MV-4-11 (cell line): ENCODE measurements at places on chromosomes 7 and 10.
A peak's percentile ranks its signal among the peaks of the same experiment; 100 is the strongest.

GRCh38 chr7:35727571-35727970, 32.6 kb upstream of the HERPUD2 start:
- DNase-seq = peak; percentile 83

GRCh38 chr10:124256151-124256550, 162.6 kb downstream of the OAT start:
- DNase-seq = no peak

GRCh38 chr7:117470777-117471176, 9.0 kb upstream of the CFTR start:
- DNase-seq = no peak

GRCh38 chr7:71630516-71630915, 498.6 kb downstream of the GALNT17 start:
- no peak for DNase-seq

DNA sequence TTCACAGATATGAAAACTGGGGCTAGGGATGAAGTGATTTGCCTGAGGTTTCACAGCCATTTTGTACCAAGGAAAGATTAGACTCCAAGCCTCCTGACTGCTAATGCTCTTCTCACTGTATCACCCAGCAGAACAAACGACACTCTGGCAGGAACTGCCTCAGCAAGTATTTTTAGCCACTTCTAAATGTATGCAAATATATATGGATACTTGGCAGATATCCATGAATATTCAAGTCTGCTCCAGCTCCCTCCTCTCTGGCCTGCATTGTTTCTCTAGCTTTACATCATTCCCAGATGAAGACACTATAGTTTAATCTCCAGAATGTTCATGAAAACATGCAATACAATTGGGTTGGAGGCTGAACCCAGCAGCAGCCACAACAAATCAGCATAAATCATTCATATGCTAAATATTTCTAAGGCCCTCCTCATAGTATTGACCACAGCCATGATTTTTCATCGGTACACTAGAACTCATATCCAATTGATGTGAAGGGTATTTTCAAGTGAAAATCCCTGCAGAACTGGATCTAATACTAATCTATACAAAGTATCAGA, 65.5 kb downstream of the HPSE2 start:
- DNase-seq = no peak

DNA sequence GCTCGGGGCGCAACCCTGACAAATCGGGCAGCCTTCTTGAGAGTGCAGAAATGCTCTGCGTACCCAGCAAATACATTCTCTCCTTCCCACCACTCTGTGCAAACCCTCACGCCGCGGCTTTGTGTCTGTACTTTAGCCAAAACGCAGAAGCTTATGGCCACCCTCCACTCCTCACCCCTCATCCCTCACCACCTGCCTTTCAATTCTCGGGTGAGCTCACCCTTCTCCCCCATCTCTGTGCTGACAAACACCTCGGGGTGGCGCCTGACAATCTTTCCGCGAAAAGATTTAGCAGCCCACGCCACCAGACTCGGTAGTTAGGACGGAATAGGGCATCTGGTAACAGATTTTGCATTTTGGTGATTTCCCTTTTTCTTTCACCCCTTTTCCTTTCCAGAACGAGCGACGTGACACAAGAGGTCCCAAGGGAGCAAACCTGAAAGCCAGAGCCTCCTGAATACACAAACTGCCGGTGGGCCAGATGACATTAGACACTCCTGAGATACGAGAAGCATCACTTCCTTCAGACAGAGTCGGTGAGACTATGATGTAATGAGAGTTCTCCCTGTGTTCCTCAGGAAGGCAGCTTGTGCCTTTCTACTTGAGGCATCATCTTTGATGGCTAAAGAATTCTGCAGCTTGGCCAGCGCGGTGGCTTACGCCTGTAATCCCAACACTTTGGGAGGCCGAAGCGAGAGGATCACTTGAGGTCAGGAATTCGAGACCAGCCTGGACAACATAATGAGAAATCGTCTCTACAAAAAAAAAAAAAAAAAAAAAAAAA, 671 bp upstream of the ATAD1 start:
- DNase-seq = peak; percentile 17

- DNase-seq = no peak
These were observed 197.7 kb downstream of the CCDC3 start for GRCh38 chr10:12803776-12804175.
